ENCODE measurements at places on chromosomes 7 and 10.

- H3K4me1 ChIP-seq = no peaks in the 10 kb centered on the region
- H3K27me3 ChIP-seq = no peaks in the 10 kb centered on the region
- H3K27ac ChIP-seq = no peak overlapping the region
- no peaks in the 10 kb centered on the region for H3K36me3 ChIP-seq
- DNase-seq = no peak
Measured at GRCh38 chr7:42934291-42934690, 2.1 kb downstream of the MRPL32 start.

DNA sequence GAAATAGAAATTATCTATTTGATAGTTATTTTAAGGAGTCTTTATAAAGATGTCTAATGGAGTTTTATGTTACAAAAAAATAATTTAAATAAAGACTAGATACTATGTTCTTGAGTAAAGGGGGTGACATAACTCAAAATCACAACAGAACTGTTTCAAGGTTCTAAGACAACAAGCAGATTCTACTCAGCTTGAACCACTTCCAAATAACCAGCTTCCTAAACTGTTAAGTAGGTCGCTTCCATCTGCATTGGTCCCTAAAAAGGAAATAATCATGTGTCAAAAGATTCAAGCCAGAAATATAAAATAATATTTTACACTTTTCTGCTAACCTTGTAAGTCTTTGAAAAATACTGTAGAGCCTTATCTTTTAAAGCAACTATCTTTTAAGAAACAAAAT is 14.1 kb downstream of the SEM1 start:
- no peak overlapping the region for H3K4me3 ChIP-seq
- no peak overlapping the region for H3K27ac ChIP-seq
- no peaks in the 10 kb centered on the region for H3K27me3 ChIP-seq
- no peaks in the 10 kb centered on the region for H3K4me1 ChIP-seq
- DNase-seq = no peak
- no peaks in the 10 kb centered on the region for H3K36me3 ChIP-seq

DNA sequence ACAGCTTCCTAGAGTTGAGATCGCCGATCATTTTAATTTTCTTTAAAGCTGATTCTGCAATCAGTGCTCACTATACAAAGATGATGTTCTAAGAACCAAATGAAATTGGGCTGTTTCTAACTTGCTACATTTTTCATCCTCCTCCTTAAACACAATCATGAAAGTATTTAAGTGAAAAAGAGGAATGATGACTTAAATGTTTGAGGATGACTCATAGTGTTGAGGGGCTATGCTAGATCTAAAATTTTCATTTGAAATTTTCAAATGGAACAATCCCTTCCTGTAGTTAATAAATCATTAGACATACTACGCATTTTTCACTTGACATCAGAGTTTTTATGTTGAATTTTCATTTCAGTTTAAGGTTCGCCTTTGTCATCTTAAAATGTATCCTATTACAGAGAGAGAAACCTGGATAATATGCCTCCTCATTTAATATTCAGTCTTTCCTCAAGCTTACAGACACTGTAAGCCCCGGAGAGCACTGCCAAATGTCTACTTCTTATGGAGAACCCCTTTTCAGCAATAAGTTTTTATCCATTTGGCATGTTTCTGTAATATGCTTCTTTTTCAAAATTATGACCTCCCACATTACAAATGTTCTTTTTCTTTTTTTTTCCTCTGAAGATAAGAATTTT is 499.6 kb downstream of the MAGI2 start:
- H3K27ac ChIP-seq = no peak overlapping the region
- H3K36me3 ChIP-seq = no peaks in the 10 kb centered on the region
- DNase-seq = no peak
- H3K27me3 ChIP-seq = no peaks in the 10 kb centered on the region
- no peaks in the 10 kb centered on the region for H3K4me1 ChIP-seq

- peaks cover 3% of the 10 kb centered on the region for H3K4me1 ChIP-seq
- DNase-seq = no peak
- no peak overlapping the region for H3K27ac ChIP-seq
Measured at GRCh38 chr10:32937911-32938424, 20.1 kb downstream of the ITGB1 start.

DNA sequence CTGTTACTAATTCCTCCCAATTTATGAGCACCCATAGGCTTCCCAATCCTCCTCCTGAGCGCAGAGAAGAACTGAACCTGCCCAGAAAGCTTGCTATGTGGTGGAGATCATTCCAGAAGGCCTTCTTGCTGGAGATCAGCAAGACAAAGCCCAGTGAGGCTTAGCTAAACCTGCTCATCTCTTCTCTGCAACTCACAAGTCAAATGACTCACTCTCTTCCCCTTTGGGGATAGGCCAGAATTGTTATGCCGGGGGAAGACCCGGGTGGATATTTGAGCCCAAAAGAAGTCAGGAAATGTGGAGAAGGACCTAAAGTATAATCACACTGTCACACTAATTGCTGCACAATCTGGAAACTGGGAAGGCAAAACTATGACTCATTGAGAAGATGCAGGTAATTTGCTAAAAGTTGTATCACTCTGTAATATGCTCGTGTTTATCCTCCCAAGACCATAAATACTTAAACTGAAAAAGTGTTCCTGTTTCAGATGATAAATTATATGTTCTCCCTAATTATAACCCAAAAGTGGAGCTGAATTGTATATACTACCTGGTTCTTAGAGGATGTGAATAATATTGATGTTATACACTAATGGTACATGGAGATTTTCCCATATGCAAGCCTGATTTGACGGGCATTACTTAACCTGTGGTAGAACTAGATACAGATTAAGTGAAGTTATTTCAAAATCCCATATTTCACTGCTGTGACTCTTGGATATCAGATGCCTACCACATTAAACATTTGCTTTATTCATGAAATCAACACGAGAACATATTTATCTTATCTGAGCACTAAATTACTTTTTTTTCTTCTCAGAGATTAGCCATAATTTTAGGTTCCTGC is 6.4 kb downstream of the NEBL start:
- H3K27me3 ChIP-seq = no peaks in the 10 kb centered on the region
- no peak overlapping the region for H3K27ac ChIP-seq

DNA sequence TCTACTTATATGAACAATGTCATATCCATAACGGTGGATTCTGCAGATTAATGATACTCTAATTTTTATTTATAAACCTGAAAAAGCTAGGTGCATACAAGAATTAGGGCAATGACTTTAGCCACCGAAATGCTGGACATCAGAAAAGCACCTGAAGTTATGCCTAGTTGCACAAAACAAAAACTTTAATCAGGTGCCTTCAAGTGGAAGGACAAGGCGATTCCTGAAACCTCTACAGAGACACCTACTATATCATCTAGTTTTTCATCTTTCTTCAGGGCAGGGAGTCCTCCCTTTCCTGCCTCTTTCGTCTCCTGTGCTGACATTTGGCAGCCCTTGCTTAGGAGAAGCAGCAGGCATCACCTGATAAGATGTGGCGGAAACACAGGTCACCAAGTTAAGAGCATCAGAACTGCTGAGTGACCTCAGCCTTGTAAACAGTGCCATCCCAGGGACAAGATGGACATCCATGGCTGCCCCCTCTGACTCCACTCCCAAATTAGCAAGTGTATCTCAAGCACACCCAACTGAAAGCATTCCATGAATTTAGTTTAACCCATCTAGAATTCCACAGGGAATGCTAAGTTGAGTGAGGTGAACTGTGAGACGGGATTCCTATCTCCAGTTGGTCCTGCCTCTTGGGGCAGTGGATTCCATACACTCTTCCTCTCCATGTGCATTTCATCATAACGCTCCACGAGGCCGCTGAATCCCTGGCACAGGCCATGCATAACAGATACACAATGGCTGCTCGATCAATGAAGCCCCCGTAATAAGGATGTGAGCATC is 5.8 kb downstream of the ITPRIP start:
- H3K36me3 ChIP-seq = no peaks in the 10 kb centered on the region
- H3K4me1 ChIP-seq = peaks cover 31% of the 10 kb centered on the region
- no peaks in the 10 kb centered on the region for H3K27me3 ChIP-seq
- no peak for DNase-seq
- no peak overlapping the region for H3K4me3 ChIP-seq
- no peak overlapping the region for H3K27ac ChIP-seq

DNA sequence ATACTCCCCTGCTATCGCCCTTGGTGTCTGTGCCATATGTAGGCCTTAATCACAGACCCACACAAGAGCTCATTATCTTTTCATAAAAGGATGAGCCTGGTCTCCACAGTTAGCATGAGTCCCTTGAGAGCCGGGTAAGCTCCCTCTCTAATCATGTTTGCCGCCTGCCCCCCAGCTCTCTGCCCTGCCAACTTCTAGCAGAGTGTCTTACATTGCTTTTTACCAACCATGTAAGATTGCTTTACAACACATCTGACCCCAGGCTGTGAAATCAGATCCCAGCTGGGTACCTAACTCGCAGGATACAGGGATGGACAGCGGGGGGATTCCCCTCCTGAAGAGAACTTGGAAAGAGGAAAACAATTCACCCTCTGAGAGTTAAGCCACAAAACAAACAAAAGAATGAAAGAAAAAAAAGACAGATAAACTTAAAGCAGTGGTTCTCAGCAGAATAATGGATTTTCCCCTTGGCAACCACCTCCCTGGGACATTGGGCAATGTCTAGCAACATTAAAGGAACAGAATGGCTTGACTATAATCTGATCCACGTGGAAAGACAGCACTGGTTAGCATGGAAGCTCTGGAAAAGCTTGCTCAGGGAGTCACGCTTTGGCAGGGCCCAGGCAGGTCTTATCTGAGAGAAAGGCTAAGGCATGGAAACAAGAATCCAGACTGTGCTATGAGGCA is 39.4 kb upstream of the ATOH7 start:
- no peaks in the 10 kb centered on the region for H3K4me1 ChIP-seq
- H3K4me3 ChIP-seq = no peak overlapping the region
- no peaks in the 10 kb centered on the region for H3K27me3 ChIP-seq

GRCh38 chr10:2438248-2438939 is 629.0 kb upstream of the PFKP start:
- DNase-seq = no peak
- no peak overlapping the region for H3K27ac ChIP-seq
- no peaks in the 10 kb centered on the region for H3K27me3 ChIP-seq
- H3K36me3 ChIP-seq = no peaks in the 10 kb centered on the region

Measured in iPS DF 6.9 (cell line).